ENCODE measurements at places on chromosomes 3 and 15.

GRCh38 chr3:171994646-171995428, 44.5 kb upstream of the FNDC3B start:
- DNase-seq = no peak

GRCh38 chr3:130386604-130387263, 41.3 kb downstream of the COL6A5 start:
- DNase-seq = no peak

- DNase-seq = peak; percentile 78
These were observed 844 bp upstream of the PFN2 start for GRCh38 chr3:149971403-149972075.

- no peak for DNase-seq
These were observed 9.8 kb downstream of the RAB27A start for GRCh38 chr15:55279746-55280351.

DNA sequence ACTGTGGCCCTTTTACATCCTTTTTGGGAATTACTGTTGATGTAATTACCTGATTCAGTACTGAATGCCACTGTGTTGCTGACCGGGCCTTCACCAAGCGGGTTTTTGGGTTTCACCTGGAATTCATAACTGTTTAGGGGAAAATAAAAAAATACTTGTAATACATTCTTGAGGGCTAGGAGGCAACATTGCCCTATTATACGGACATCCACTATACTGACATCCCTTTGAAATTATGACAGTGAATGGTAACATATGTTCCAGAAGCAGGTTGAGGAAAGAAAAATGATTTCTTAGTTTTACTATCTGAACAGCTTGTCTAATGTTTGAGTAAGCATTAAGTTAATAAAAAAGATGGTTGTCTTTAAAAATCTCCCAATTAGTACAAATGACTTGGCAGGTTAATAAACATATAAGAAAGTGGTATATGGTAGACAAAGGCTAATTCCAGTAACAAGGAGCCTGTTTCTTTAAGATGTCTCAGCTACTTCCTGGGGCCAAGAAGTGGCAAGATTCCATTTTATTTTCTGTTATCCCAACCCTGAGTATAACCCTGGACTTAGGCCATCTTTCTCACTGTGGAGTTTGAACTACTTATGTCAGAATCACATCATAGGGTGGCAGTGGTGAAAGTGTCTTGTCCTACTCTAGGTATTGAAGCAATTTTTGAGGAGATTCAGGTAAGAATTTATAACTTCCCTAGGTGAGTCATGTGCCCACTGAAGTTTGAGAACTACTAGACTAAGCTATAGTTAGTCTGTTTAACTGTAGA, 45.5 kb downstream of the TFG start:
- no peak for DNase-seq

- no peak for DNase-seq
These were observed 9.5 kb downstream of the BTD start for GRCh38 chr3:15611018-15611417.

DNA sequence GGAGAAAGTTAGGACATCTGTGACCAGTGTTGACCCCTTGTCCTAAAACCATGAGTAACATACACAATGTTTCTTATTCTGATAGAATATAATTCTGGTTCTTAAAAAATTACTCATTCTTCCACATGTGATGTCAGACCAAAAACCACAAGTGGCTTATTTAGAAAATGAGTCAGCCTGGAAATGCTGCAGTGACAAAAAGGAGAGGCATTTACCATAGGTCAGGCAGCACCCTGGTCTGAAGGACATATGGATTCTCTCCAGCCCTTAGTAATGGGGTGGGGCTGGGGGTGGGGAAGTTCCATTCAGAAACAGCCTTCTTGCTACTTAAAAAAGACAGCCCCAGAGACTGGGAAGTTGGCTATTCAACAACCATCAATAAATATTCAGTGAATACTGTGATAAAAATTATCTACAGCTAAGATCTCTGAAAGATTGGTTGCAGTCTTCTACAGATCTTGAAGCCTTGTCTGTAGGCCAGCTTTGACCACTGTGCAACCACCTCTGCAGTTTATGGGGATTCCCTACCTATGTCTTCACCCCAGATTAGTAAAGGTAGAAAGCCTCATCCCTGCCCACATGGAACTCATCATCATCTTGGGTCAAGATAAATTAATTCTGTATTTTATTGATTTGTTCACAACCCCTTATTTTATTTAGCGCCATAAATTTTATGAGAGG, 34.9 kb upstream of the TIMP4 start:
- DNase-seq = no peak

GRCh38 chr15:63414474-63415120, 33.0 kb upstream of the CA12 start:
- DNase-seq = no peak

- DNase-seq = peak; percentile 36
These were observed 118.6 kb downstream of the SMAD6 start for GRCh38 chr15:66820481-66821176.

- no peak for DNase-seq
These were observed 192.2 kb upstream of the THRB start for GRCh38 chr3:24686808-24687207.

DNA sequence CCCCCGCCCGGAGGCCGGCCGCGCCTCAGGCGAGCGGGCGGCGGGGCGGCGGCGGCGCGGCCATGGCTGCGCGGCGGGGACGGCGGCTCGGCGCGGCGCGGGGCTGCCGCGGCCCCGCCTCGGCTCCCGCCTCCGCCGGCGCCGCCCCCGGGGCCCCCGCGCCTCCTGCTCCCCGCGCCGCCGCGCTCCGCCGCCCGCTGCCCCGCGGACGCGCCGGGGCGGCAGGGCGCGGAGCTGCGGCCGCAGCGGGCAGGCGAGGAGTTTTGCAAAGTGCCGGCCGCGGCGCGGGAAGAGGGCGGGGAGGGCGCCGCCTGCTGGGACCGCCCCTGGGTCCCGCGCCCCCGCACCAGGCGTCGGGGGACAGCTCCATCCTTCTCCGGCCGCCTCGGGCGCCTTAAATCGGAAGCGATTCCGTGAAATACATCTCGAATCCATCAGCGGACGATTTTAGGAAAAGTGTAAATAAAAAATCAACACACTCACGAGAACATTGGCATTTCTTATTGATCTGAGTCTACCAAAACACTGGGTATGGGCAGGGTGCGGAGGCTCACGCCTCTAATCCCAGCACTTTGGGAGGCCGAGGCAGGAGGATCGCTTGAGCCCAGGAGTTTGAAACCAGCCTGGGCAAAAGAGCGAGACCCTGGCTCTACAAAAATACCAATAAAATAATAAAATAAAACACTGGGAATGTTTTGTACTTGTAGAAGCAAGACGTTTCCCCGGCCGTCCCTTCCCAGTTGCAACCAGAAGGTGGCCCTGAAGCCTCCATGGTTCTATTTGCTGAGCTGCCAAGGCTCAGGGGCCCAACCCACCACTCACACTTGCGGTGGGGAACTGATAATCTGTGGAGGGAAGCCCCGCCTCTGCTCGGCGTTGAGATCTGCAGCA, 136.9 kb downstream of the NUP210 start:
- DNase-seq = no peak

GRCh38 chr3:133999891-134000685, 29.6 kb downstream of the SLCO2A1 start:
- peak; percentile 44 for DNase-seq

DNA sequence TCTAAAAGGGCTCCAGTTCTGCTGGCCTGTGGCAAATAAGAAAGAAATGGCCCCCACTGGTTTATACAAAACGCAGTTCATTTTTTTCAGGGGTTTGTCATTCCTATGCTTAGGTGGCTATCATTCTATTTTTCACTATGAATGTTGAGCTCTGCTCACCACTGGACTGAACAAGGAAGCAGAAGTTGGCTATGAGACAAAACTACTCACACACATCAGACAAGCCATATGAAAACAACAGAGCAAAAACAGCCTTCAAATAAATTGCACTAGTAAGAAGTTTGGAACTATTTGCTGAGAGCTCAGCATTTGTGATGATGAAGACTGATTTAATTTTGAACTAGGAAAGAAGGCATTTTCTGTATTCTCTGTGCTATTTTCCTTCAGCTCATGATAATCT, 328.5 kb downstream of the MECOM start:
- no peak for DNase-seq

DNA sequence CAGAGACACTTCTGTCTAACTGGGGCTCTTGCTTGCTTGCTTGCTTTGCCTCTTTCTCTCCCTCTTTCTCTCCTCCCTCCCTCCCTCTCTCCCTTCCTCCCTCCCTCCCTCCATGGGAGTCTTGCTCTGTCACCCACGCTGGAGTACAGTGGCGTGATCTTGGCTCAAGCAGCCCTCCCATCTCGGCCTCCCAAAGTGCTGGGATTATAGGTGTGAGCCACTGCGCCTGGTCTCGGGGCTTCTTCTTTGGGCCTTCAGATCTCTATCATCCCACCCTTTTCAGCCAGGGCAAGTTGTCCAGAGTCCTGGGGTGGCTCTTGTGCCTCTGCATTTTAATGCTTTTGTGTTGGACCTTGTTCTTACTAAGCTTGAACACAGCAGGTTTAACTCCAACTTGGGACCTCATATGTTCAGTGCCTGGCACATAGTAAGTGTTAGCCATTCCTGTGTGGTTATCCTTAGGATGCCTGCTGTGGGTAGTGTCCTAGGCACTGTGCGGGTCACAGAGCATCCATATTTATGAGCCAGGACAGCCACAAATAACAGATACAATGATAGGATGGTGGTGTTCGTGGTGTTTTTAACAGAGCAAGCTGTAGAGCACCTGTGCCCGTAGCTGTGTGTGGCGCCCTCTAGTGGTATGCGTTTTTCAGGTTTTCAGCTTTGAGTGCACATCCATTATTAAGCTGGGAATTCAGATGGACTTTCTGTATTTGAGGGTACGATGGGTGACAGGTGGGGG, 75.1 kb downstream of the CCK start:
- DNase-seq = peak; percentile 75

GRCh38 chr3:126540342-126540849, 16.4 kb downstream of the CHST13 start:
- DNase-seq = peak; percentile 63

- DNase-seq = no peak
These were observed 125.1 kb downstream of the ABI3BP start for GRCh38 chr3:100868096-100868495.

GRCh38 chr15:76904461-76905012, 603 bp downstream of the SCAPER start:
- no peak for DNase-seq

DNA sequence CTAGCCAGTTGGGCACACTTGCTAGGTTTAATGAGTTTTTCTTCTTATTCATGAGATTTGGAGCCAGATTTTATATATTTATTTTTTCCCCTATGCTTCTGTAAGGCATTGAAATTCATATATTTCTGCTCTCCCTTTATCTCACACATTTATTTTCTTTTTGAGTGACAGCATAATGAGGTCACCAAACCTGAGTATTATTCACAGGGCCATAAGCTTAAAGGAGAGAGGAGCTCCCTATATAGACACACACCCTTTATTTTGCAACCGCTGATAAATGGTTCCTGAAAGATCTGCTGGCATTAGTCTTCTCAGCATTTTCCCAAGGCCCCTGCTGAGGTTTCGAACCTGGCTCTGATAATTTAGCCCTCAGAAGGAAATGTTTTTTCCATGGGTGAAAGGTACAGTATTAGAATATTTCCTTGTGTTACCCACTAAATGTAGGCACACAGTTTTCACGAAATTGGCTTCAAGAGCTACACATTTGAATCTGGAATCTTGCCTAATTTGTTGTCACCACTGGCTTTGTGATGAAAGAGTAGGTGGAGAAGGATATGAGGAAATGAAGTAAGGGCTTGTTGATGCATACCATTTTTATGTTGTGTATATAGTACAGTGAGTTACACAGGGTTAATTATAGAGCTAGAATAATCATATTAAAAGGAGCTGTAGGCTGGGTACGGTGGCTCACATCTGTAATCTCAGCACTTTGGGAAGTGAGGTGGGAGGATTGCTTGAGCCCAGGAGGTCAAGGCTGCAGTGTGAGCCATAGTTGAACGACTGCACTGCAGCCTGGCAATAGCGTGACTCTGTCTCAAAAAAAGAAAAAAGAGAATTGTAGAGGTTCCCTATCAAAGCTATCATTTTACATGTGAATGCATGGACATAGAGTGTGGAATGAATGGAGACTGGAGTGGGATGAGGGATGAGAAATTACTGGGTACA, 6.5 kb downstream of the KLHL18 start:
- DNase-seq = no peak

GRCh38 chr15:88859550-88859949, 35.8 kb downstream of the HAPLN3 start:
- DNase-seq = no peak

DNA sequence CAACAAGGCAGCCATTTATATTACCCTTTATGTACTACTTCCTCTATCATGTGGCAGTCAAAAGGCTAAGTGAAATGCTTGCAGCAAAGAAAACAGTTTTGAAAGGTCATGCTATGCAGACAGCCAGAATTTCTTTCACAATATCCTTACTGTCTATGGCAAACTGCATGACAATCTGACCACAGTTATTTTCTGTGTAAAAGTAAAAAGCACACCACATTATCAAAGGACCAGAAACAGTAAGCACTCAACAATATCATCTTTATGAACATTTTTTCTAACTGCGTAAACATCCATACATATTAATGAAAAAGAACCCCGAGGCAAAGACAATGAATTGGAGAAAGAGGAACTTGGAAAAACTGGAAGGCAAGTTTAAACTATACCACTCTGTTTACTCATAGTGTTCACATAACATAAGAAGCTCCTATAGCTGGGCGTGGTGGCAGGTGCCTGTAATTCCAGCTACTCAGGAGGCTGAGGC, 47.9 kb downstream of the PIK3CB start:
- no peak for DNase-seq

DNA sequence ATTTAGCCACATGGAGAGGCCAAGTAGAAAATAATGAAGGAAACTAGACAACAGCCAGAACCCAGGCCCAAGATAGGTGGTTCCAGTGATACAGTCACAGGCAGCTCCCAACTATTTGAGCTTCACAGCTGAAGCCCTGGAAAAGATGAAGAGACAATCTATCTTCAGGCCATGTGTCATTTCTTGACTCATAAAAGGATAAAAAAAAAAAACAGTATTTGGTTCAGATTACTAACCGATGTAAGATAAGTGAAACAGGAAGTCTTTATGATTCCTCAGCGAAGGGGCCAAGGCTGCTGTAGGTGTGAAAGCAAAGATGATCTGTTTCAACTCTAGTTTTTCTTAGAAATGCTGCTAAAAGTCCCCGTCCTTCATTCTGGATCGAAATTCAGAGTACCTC, 394.6 kb downstream of the ZNF385D start:
- no peak for DNase-seq

GRCh38 chr3:85710490-85710889, 751.7 kb downstream of the CADM2 start:
- DNase-seq = no peak

DNA sequence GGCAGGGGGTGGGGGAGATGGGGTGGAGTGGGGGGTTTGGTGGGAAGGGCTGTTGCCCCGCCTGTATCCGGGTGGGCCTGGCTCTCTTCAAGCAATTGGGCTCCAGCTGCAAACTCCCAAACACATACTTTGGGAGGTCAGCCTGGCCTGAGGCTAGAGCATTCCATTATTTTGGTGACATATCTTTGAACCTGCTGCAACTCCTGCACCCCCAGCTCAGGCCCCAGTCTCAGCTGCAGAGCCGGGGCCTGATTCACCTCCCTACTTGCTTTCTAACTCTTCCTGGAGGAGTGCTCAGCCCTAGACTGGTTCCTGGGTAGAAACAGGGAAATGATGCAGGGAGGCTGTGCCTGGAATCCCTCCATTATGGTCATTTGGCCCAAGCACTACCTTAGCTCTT, 140.8 kb upstream of the PRR23C start:
- no peak for DNase-seq
